Activated CD8-positive, alpha-beta T cell treated with anti-CD3 and anti-CD28 coated beads for 36 hours (primary cell): ENCODE measurements at places on chromosomes 13 and 19.

- no peak for DNase-seq
These were observed 909 bp downstream of the RFXANK start for GRCh38 chr19:19192910-19193423.

GRCh38 chr13:80655778-80656511, 315.0 kb upstream of the SPRY2 start:
- no peak for DNase-seq

DNA sequence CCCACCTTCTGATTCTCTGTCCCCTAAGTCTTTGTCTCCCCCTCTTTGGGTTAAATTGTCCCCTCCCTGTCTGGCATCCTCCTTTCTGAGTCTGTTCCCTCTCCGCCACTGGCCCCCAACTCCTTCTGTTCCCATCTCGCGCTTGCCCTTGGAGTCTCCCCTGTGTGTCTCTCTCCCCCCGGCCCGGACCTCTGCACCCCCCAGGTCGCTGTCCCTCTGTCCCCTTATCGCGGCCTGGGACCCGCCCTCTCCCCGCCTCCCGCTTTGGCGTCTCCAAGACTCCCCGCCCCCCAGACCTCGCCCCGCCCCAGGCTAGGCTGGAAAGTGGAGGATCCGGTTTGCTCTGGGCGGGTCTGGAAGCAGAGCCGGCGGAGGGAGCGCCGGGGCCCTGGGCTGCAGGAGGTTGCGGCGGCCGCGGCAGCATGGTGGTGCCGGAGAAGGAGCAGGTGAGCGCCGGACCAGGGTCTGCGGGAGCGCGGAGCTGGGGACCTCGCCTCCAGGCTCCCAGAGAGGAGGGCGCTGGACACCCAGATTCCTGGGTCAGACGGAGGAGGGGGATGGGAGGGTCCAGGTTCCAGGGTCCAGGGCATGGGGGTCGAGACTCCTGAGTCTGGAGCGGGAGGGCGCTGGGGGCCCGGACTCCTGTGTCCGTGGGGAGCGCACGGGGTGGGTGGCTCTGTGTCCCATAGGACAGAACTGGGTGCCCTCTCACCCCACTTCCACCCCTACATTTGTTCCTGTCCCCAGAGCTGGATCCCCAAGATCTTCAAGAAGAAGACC, at the start of gene TRPM4:
TRPM4 (plus strand) TSS at position 348 of the 780 bp plus-strand sequence; CDS start at position 423, 75 bp downstream.
- peak; percentile 63 for DNase-seq

DNA sequence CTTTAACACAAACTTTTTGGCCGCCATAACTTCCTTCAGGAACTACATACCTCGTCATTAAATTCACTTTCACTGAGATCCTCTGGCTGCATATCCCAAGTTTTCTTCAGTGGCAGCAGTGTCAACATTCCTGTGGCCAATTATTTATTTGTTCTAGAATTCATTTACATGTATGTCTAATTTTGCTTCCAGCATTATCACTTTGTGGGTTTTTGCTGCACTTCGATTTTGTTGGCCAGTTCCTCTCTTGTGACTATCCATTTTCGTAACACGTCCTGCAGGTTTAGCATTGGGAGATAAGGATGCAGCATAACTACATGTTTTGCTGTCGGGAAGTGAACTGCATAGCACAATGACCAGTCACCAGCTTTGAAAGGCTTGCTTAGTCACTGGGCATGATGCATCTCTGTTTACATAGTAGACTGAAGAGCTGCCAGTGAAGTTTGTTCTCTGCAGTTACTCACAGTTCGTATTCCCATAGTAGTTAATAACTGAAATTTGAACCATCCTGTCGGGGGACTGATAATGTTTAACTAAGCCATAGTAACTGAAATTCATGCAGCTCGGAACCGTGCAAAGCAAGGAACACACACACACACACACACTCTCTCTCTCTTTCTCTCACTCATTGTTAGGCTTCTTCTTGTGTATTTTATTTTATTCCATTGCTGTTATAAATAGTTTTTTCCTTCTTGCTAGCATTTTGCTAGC, 28.3 kb downstream of the ZNF507 start:
- DNase-seq = no peak

- no peak for DNase-seq
These were observed 1075.8 kb downstream of the PCDH9 start for GRCh38 chr13:66154354-66154753.

GRCh38 chr13:25686831-25687470, 315.2 kb downstream of the ATP8A2 start:
- no peak for DNase-seq

GRCh38 chr19:40797963-40798682, 868 bp upstream of the EGLN2 start:
- peak; percentile 82 for DNase-seq

- no peak for DNase-seq
These were observed 23.0 kb upstream of the ZNF536 start for GRCh38 chr19:30349131-30349730.

- DNase-seq = no peak
These were observed 158.4 kb upstream of the CSNK1A1L start for GRCh38 chr13:37263871-37264270.

DNA sequence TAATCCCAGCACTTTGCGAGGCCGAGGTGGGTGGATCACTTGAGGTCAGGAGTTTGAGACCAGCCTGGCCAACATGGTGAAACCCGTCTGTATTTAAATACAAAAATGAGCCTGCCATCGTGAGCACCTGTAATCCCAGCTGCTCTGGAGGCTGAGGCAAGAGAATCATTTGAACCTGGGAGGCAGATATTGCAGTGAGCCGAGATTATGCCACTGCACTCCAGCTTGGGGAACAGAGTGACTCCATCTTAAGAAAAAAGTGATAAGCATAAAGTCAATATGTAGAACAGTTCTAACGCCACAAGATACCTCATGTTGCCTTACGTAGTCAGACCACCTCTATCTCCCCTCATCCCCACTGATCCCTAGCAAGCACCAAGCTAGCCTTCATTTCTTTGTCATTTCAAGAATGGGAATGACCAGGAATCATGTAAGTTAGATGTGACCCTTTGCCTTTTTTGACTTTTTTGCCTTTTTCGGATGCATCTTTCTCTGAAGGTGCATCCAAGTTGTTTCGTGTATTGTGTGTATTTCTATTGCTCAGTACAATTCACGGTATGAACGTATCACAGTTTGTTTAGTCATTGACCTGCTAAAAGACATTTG, 6.4 kb downstream of the RPL21 start:
- no peak for DNase-seq

GRCh38 chr19:6983448-6983847, 37.8 kb downstream of the MBD3L2B start:
- no peak for DNase-seq

- DNase-seq = no peak
These were observed 299.3 kb upstream of the SLITRK6 start for GRCh38 chr13:86098511-86098910.

GRCh38 chr19:1619094-1619439, 13.8 kb upstream of the UQCR11 start:
- DNase-seq = no peak

GRCh38 chr13:38950987-38951386, 39.6 kb downstream of the STOML3 start:
- DNase-seq = peak; percentile 7
